ENCODE measurements at places on chromosomes 12 and 14.

DNA sequence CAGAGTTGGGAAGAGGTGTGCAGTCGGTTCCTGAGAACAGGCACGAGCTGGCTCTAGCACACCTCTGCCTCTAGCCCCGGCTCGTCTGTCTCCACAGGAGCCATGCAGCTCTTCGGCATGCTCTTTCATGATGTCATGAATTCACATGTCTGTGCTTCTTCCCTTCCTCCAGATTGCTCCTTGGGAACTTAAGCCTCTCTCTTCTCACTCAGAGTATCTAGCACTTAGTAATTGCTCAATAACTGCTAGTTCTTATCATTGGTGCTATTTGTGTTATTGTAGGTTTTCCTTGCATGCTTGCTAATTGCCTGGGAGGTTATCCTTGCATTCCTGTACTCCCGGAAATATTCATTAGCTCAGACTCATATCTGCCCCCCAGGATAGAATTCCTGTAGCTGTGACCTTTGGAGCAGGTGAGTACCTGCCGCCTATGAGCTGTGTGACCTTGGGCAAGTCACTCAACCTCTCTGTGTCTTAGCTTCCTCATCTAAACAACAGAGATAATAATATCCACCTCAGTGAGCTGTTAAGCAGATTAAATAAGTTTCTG lies 19.5 kb downstream of the FAM181A start:
- DNase-seq: no peak

DNA sequence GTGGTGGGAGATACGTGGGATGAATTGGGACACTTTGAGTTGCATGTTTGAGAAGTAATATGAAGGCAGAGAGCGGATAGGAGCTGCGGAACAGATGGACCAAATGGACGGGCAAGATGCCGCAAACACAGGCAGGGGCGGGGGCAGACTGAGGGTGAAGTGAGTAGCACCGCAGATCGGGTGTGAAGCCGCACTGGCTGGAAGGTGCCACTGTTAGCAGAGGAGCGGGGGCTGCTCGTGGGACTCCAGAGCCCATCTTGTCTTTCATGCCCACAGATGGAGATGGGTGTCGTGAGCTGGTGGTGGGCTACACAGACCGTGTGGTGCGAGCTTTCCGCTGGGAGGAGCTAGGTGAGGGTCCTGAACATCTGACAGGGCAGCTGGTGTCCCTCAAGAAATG lies 7.3 kb downstream of the ITFG2 start:
- no peak for DNase-seq

- no peak for DNase-seq
Measured at GRCh38 chr12:130334937-130335336, 2.8 kb upstream of the PIWIL1 start.

DNA sequence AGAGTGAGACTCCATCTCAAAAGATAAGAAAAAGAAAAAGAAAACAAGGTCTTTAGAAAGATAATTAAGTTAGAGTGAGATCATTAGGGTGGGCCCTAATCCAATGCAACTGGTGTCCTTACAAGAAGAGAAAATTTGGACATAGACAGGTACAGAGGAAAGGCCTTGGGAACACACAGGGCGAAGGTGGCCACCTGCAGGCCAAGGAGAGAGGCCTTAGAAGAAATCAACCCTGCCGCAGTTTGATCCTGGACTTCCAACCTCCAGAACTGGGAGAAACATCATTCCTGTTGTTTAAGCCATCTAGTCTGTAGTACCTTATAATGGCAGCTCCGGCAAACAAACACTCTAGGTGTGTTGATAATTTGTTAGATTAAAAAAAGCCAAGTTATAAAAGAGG lies 491.9 kb downstream of the MED13L start:
- DNase-seq: no peak

DNA sequence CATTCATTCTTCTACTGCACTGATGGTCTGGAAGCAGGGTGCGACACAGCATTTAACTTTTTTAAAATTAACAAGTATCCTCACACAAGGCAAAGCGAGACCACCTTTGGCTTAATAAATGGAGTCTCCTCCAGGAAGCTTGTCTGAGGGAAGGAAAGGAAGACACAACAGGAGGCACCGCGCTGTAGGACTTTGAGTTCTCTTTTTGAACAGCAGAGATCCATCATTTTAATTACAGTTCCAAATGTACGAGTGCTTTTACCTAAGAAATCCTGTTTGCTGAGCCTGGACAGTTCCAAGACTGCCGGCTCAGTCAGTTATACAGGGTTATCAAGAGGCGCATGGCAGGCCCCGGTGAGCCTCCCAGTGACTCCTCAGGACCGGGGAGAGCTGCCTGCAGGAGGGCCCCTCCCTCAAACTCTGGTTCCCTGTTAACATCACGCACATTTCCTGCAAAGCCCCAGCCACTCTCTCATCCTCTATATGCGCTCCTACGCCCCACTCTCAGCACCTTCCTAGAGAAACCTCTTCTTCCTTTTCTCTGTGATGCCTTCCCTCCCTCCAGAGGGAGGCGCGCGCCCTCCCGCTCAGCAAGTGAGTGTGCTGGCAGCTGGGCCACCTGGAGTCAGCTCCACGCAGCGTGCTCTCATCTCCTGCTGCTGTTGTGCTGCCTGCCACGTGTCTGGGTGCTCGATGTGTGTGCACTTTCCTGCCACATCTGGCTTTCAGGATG lies 46.1 kb downstream of the STX2 start:
- peak; percentile 35 for DNase-seq

DNA sequence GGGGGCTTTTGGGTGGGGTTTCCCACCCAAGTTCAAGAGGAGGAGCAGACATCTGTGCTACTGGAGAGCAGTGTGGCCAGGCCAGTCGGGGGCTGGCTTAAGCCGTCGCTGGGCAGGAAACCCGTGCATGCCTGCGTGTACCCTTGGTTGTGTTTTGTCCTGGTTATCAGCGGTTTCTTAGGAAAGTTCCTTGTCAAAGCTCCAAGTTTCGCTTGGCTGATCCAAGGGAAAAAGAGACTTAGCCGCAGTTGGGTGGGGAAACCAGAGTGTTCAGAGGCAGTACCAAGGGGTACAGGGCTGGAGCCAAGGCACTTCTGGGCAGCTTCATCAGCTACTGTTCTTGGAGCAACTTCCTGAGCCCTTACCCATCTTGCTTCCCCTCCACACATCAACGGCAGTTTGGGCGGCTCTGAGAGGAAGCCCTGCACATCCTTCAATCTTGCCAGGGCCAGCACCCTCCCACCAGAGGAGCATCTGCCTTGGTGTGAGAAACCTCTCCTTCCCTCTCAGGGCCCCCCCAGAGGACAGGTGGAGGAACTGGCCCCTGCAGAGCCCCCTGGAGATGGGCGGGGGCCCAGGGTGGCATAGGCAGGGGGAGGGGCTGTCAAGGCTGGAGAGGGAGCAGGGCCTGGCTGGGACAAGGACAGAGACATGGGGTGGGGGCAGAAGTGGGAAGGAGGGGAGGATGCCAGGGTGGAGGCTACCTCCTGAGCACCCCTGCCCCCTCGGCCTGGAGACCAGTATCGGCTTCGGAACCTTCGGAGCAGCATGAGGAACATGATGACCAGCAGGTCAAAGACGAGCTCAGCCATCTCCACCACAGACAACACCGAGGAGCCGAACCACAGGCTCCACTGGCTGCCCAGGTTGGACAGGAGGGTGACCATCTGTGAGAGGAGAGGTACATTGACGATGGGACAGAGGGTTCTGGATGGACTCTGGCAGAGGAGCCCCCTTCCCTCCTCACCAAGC lies 5.8 kb upstream of the TNFRSF1A start:
- no peak for DNase-seq

DNA sequence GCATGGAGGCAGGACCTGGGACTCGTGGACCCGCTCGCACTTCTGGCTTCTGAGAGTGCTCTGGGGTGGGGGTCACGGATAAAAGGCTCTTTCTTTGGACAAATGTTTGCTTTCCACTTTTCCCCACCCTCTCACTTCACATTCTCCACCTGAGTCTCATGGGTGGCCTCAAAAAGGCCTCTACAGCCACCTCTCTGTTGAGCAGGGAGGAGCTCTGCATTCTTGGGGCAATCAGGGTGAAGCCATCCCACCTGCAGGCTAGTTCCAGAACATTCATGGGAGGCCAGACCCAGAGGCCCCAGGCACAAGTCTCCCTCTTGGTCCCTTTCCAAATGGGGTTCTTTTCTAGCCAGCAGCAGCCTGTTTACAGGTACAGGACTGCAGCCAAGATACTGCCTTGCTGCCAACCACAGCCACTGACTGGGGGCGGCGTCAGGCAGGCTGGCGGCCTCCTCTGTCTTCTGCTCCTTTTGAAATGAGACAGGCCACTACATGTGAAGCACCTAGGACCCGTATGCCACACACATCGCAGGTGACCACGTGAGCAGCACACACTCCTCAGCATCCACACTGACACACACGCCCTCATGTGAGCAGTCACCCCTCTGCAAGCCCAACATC lies 18.2 kb upstream of the CEBPE start:
- DNase-seq: no peak

DNA sequence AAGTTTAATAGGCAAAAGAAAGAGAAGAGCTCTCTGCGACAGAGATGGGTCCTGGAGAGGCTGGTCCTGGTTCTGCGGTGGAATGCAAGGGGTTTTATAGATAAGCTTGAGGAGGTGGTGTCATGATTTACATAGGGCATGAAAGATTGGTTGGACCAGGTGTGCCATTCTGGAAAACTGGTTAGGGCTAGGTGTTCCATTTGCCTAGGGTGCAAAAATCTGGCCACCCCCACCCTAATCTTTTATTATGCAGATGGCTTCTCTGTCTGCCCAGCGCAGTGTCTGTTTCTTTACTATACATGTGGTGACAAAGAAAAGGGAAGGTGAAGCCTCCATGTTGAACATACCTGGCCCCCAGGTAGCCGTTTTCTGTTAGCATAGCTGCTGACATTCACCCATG lies 65.4 kb downstream of the ERC1 start:
- no peak for DNase-seq

DNA sequence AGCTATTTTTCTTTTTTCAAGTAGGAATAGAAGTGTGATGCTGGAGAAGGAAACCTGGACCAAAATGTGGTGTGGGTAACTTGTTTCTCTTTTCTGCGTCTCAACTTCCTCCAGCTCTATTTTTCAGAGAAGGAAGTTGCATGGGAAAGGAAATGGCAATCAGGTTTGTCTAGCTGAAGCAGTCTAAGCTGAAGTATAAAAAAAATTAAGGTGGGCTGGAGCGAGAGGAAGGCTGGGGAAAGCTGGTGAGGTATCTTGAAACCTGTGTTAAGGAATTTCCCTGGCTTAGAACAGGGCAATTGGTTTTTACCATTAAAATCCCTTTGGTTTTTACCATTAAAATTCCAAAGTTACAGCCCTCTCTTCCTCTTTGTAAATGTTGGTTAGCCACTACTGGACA lies 34.2 kb upstream of the NINJ2 start:
- DNase-seq: no peak

DNA sequence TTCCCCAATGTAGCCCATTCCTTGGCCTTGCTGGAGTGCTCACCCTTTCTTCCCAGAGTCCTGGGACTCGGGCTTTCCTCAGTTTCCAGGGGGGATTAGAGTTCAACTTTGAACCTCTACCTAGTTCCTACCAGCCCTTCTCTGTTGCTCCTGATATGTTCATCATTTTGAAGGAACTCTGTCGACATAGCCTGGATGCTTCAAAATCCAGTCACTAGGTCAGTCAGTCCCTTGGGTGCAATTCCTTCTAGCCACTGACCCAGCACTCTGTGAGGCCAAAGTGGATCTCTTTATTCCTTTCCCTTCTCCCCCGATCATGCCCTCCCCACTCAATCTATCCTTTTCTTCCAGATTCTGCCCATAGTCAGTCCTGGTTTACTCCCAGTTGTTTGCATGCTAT lies 72.3 kb upstream of the TMCC3 start:
- no peak for DNase-seq

DNA sequence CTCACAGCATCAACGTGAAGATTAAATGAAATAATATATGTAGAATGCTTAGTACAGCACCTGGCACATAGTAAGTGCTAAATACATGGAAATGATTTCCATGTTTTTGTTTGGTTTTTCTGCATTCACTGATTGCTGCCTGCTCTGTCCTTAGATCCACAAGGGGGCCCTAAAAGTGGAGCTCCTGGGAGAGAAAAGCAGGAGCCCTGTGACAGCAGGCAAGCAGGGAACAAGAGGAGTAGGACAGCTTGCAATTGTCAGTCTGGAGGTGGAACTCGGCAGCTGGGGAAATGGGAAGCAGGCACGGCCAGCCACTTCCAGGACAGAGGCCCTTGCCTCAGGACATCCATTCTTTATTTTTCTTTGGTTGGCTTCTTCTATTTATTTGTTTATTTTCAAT lies 292.9 kb downstream of the BMP4 start:
- no peak for DNase-seq

DNA sequence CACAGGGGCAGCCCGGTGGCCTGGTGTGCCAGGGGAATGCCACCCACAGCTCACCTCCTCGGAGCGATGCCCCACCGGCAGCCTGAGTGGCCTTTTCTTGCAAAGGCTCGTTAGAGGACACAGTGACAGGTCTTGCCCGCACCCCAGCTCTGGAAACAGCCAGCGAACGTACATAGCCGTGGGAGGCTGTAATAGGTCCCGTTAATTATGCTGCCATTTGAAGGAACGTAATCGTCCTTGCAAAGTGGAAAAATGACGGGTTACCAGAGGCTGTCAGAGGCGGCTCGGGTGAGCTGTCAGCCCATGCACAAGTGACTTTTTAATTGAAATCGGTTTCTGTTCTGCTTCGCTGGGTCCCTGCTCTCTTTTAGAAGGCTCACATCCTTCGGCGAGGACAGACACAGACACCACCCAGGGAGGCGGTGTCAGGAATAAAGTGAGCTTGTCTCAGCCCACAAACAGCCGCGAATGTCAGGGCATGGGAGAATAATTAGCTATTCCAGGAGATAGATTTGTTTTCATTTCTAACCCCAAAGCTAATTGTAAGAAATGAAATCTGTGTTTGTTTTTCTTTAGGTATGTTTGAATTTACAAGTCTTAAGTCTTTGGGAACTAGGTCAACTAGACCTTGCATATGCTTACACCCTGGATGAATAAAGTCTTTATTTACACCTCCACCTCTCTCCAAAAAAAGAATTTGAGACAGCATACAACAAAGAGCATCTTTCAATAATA lies 77.2 kb upstream of the RFLNA start:
- peak; percentile 90 for DNase-seq

- no peak for DNase-seq
Measured at GRCh38 chr12:3432868-3433267, 58.1 kb upstream of the PRMT8 start.

GRCh38 chr12:81170072-81170471 lies 92.2 kb downstream of the ACSS3 start:
- DNase-seq: no peak

DNA sequence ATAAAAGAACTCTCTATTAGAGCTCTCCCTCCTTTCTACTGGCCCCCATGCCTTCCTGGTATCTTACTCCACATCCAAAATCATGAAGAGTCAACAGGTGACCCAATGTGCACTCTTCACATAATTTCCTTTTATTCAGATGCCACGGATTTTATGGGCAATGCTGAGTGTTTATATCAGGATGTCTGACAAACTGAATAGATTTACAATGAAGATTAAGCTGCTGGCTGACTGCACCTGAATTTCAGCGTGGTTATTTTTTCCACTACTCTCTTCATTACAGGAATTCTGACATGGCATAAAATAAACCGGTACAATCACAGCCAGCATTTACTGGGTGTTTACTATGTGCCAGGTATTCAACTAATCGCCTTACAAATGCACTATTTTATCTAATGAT lies 29.4 kb upstream of the CERS5 start:
- no peak for DNase-seq
